ENCODE measurements at places on chromosomes 16 and 17.

- no peak for DNase-seq
Observed at GRCh38 chr16:5533321-5533888, 435.8 kb upstream of the EEF2KMT start.

GRCh38 chr16:68252383-68252782, 7.2 kb downstream of the PLA2G15 start:
- no peak for DNase-seq

GRCh38 chr16:16019488-16019887, 70.1 kb downstream of the ABCC1 start:
- DNase-seq, result no peak

- DNase-seq, result no peak
Observed at GRCh38 chr16:81838794-81839193, 59.7 kb downstream of the PLCG2 start.

GRCh38 chr17:2137342-2138098, 82.6 kb downstream of the HIC1 start:
- no peak for DNase-seq

GRCh38 chr17:72614871-72615626, 477.4 kb downstream of the SLC39A11 start:
- DNase-seq, result no peak

DNA sequence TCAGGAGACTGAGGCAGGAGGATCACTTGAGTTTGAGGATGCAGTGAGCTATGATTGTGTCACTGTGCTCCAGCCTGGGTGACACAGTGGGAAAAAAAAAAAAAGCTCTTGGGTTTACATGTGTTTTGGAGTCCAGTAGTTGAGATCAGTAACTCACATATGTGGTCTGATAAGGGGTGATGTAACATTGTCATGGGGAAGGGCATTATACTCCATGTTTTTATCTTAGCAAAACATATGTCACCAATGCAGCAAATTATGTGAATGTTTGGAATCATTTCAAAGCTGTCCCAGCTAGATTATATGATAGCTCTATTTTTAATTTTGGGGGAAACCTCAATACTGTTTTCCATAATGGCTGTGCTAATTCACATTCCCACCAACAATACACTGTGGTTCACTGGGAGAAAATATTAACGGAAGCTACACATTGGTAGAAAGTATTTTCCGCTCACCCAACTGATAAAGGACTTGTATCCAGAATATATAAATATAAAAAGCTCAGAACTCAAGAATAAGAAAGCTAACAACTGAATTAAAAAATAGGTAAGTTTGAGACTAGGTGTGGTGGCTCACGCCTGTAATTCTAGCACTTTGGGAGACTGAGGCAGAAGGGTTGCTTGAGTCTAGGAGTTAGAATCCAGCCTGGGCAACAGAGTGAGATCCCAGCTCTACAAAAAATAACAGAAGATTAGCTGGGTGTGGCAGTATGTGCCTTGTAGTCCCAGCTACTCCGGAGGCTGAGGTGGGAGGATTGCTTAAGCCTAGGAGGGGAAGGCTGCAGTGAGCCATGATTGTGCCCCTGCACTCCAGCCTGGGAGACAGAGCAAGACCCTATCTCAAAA, 224.1 kb upstream of the TBX2 start:
- DNase-seq, result no peak

DNA sequence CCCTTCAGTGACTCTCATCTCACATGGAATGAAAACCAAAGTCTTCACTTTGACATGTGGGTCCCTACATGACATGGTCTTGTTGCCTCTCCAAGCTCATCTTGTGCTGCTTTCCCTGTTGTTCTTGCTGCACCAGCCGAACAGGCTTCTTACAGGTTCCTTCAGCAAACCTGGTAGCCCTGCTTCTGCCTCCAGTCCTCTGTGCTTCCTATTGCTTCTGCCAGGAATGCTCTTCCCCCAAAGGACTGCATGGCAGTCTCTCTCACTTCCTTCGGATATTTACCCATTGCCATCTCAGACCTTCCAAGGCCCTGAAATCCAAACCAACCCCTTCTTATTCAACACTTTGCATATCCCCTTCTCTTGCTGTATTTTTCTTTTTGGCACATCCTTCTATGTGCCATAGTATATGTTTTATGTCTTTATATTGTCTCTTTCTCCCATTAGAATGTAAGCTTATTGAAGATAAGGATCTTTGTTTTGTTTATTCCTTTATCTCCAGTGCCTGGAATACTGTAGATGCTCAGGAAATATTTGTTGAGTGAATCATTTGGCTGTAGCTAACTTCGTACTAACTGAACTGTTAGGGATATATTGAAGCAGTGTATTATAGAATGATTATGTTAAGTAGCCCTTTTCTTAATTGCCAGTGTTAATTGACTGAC, 57.9 kb upstream of the SLC12A3 start:
- no peak for DNase-seq

GRCh38 chr17:61124562-61124961, 275.1 kb upstream of the TBX2 start:
- no peak for DNase-seq

GRCh38 chr17:51860954-51861561, 297.5 kb downstream of the CA10 start:
- DNase-seq, result no peak

GRCh38 chr17:45256114-45256966, 5.6 kb downstream of the SPATA32 start:
- no peak for DNase-seq

- no peak for DNase-seq
Observed at GRCh38 chr17:19487024-19487600, 46.5 kb upstream of the SLC47A1 start.

GRCh38 chr16:28923231-28923587, 1.8 kb downstream of the RABEP2 start:
- DNase-seq, result no peak

GRCh38 chr17:73325527-73325842, 13.7 kb upstream of the CDC42EP4 start:
- no peak for DNase-seq

GRCh38 chr17:1896243-1897104, 66.7 kb downstream of the RPA1 start:
- no peak for DNase-seq

GRCh38 chr16:53629151-53629550, 74.5 kb downstream of the RPGRIP1L start:
- no peak for DNase-seq

- DNase-seq, result no peak
Observed at GRCh38 chr16:55773859-55774549, 58.9 kb downstream of the CES1 start.

- no peak for DNase-seq
Observed at GRCh38 chr16:2473999-2474876, 689 bp upstream of the TBC1D24 start.

GRCh38 chr16:87369796-87370719, 13.5 kb downstream of the FBXO31 start:
- DNase-seq, result no peak

- no peak for DNase-seq
Observed at GRCh38 chr16:81817789-81818567, 38.9 kb downstream of the PLCG2 start.

- no peak for DNase-seq
Observed at GRCh38 chr17:38958756-38959155, 8.4 kb downstream of the FBXO47 start.

DNA sequence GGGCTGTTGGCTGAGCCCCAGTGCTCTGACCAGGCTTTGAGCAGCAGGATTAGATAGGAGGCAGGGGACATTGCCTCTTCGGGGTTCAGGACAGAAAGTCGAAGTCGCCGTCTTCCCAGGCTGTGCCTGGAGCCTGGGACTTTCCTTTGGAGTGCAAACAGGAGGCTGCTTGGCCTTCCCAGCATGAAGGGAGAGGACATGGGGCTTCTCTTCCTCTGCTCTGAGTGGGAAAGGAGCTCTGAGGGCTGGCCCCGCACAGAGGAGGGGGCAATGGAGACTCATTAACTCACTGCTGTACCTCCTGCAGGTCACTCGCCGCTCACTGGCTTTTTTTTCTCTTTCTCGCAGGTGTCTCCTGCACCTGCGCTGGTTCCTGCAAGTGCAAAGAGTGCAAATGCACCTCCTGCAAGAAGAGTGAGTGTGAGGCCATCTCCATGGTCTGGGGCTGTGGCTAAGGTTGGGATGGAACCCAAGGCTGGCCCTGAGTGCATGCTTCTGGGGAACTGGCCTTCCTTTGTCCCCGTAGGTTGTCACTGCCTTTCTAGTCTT, 642 bp downstream of the MT1F start:
- no peak for DNase-seq

DNA sequence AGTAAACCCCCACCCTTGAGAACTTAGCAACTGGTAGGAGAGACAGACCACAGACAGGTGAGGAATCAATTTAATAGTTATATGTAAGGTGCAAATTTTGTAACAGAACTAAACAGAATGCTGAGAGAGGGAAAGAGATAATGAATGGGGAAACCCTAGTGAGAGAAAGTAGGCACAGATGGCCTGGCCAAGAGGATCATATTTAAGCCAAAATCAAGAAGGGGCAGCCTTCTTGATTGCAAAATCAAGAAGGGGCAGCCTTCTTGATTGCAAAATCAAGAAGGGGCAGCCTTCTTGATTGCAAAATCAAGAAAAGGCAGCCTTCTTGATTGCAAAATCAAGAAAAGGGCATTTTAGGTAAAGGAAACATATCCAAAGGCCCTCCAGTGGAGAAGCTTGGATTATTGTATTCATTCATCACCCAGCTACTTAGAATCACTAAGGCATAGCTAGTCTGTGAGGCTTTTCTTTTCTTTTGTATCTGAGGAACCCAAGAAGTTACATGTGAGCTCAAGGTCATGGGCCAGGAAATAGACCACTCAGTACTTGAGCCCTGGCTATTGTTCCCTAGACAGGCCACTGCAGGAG, 190.6 kb downstream of the CYLD start:
- DNase-seq, result no peak

DNA sequence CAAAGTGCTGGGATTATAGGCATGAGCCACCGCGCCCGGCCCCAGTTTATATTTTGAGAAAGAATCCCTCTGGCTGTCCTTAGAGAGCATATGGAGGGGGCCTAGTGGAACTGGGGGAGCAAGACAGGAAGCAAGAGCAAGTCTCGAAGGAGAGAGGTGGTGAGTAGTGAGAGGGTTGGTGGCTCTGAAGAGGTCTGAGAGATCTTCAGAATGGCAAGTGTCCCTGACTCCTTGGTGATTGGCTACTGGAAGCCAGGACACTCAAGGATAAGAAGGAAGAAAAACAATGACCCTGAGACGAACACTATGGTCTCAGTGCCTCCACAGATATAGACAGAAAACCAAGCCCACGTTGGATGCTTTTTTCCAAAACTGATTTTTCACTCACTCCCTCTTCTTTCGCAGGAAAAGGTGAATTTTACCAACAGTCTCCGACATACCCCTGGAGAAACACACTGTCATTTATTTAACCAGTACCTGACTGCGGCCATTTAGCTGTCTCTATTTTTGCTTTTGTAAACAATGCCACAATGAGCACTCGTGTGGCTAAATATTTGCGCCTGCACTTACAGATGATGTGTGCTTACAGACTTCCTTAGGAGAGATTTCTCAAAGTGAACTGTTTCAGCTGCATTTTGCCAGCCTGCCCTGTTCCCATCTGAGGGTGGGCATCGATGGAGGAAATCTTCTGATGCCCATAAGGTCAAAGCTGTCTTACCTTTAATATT, 15.9 kb upstream of the DOK4 start:
- DNase-seq, result no peak

GRCh38 chr17:66474258-66474657, 171.8 kb downstream of the PRKCA start:
- no peak for DNase-seq

DNA sequence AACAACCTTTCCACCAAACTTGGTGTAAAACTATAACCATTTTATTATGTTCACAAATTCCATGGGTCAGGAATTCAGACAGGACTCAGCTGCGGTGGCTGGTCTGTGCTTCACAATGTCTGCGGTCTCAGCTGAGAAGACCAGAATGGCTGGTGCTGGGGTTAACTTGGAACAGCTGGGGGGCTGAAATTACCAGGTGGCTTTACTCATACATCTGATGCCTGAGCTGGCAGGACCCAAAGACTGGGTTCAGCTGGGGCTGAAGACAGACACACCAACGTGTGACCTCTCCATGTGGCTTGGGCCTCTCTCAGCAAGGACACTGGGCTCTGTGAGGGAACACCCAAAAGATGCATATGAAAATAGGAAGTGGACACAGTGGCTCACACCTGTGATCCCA, 5.7 kb upstream of the HID1 start:
- no peak for DNase-seq

DNA sequence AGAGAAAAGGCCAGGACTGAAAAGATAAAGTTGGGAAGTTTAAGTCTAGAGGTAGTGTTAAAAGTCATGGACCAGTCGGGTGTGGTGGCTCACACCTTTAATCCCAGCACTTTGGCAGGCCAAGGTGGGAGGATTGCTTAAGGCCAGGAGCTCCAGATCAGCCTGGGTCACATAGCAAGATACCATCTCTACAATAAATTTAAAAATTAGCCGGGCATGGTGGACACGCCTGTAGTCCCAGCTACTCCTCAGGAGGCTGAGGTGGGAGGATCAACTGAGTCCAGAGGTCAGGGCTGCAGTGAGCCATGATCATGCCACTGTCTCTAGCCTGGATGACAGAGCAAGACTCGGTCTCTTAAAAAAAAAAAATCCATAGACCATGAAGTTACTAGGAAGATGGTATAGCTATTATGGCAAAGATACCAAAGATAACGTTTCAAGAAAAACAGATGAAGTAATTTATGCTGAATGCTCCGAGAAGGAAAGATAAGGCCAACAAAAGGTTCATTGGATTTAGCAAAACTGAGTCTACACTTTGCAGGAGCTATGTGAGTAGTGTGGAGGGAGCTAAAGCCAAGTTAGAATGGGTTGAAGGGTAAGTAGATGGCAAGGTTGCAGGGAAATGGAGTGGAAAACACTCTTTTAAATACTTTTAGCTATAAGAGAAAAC, 11.7 kb downstream of the TRIM37 start:
- DNase-seq, result no peak

- no peak for DNase-seq
Observed at GRCh38 chr17:29595943-29596774, 3.2 kb downstream of the ANKRD13B start.

DNA sequence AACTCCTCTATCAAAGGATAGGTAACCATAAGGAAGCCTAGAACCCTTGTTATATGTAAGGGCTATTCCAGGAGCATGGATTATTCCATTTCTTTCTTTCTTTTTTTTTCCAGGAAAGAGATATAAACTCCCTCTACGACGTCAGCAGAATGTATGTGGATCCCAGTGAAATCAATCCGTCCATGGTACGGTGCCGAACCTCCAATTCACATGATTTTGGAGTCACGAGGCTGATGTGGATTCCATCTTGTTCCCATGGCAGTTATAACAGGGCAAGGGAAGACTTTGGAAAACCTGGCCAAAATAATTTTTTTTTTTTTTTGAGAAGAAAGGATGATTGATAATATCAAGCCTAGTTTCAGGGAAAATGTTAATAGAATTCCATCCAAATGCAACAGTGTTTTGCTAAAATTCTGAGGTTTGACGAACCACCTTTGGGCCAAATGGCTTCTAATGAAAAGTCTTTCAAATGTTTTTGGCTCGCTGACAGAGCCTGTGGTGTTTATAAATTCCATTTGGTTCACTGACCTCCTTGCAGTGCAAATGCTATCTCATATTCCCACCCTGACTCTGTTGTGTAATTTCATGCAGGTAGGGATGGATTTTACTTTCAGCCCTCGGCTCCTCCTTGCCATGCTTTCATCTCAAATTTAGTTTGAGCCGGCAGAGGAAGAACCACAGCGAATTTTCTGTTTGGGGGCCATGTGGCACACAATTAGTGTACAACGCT, 90.0 kb downstream of the SDR42E1 start:
- no peak for DNase-seq

- no peak for DNase-seq
Observed at GRCh38 chr16:8588682-8589056, 1.6 kb downstream of the TMEM114 start.
